A172 (cell line): ENCODE measurements at places on chromosomes 11 and 22. TPM values are rescaled to one million over a fixed set of nuclear protein-coding genes. Genes with fewer than 3 reads are reported as not detected.

GRCh38 chr22:26127556-26127955, 41.7 kb upstream of the SEZ6L start:
- DNase-seq, result no peak

DNA sequence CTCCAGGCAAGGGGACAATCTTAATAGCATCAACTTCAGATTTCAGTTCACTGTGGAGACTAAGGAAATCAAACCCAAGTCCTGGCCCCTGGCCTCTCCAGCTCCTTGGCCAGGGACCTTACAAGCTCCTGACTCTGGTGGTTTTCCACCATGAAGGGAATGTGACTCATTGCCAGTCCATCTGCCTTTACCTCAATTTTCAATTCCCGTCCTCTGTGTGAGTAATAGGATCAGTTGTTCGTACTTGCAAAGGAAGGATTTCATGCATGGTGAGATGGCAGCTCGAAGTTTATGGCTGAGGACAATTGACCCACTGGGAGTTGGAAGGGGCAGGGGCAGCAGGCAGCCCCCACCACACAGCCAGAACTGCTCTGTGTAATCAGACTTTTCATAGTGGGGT, 42.5 kb downstream of the INSC start:
- no peak for DNase-seq

DNA sequence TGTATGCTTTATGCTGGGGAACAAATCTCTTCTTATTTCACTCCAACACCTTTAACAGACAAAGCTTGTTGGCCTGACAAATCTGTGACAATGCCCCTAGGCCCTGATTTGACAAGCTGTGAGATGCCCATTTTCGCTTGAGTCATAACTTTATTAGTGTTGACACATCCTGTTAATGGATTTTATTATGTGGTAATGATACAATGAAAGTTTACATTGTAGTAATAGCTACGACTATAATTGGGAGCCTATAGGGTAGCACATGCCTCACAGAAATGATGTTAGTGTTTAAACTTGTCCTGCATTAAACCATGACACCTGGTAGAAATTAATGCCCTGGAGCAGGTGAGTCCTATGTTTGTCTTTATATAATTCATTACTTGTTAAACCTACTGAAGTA, 3.3 kb upstream of the MMP10 start:
- DNase-seq, result no peak

DNA sequence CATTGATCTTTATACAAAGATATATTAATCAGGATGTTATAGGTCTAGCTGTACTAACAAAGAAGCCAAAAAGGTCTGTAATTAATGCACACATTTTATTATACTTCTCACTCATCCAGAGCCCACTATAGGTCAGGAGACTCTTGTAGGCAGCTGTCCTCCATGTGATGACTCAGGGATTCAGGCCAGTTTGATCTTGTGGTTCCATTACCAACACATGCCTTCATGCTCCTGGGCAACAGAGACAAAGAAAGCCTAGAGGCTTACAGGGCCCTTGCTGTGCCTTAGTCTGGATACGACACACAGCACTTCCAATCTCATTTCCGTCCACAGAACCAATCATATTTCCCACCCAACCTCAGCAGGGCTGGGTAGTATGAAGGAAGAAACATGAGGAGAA, 150.3 kb upstream of the NCAM1 start:
- DNase-seq, result no peak

DNA sequence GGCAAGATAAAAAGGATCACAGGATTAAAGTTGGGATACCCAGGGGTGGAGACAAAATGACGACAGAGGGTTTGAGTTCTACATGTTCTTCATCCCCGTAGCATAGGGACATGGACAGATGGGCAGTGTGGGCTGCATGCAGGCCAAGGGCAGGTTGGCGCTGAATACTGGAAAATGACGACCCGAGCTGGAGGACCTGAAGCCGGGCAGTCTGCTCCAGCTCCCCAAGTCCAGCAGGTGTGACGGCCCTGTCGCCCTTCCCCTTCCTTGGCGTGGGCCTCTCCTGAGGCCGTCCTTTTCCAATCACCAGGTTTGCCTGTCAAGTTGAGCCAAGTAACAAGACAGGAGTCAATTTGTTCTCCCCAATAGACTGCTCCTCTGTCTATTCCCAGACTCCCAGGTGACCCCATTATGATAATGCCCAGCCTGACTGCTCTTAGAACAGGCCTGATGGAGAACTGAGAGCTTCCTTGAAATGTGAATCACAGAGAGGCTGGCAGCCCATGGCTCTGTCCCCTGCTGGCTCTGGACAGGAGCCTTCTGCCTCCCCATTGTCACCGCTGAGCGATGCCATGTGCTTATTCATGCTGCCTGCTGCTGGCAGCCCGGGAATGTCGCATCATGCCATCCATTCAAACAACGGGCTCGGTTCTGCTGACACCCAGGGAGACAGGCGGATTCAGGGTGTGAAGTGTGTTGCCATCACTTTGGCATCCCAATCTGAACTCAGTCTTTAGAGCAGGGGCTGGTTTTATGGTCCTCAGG, 392.1 kb downstream of the NTM start:
- no peak for DNase-seq

DNA sequence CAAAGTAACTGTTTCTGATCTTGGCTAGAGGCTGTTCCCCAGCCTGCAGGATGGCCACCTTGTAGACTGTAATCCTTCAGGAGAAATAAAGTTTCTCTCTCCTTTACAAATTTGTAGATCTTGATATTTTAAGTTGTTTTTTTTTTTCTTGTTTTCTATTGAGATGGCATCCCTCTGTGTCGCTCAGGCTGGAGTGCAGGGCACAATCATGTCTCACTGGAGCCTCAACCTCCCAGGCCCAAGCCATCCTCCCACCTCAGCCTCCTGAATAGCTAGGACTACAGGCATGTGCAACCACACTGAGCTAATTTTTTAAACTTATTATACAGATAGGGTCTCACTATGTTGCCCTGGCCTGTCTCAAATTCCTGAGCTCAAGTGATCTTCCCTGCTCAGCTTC, 389.8 kb upstream of the LRRC4C start:
- no peak for DNase-seq

DNA sequence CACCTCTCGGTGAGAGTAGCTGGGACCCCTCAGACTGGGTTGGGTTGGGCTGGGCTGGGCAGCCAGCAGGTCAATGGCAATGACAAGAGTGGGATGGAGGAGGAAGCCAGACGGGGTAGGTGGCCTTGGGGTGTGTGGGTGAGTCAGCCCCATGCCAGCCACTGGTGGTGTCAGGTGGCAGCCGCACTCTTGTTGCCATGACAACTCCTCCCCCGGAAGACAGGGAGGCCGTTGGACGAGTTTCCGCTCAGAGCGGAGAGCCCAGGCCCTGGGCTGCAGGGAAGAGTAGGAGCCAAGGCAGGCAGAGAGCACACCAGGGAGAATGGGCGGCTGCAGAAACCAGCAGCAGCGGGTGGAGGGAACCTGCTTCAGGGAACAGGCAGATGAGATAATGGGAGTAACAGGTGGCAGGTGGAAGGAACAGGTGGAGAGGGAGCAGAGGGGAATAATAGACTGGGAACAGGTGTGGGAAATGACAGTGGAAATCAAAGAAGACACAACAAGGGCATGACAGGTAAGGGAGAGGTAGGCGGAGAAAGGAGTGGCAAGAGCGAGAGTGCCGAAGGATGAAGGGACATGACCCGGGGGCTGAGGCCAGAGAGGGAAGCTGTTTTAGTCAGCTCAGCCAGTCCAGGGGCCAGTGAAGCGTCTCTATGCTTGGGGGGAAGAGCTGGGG, 8.7 kb downstream of the SPTBN2 start:
- peak; percentile 94 for DNase-seq

DNA sequence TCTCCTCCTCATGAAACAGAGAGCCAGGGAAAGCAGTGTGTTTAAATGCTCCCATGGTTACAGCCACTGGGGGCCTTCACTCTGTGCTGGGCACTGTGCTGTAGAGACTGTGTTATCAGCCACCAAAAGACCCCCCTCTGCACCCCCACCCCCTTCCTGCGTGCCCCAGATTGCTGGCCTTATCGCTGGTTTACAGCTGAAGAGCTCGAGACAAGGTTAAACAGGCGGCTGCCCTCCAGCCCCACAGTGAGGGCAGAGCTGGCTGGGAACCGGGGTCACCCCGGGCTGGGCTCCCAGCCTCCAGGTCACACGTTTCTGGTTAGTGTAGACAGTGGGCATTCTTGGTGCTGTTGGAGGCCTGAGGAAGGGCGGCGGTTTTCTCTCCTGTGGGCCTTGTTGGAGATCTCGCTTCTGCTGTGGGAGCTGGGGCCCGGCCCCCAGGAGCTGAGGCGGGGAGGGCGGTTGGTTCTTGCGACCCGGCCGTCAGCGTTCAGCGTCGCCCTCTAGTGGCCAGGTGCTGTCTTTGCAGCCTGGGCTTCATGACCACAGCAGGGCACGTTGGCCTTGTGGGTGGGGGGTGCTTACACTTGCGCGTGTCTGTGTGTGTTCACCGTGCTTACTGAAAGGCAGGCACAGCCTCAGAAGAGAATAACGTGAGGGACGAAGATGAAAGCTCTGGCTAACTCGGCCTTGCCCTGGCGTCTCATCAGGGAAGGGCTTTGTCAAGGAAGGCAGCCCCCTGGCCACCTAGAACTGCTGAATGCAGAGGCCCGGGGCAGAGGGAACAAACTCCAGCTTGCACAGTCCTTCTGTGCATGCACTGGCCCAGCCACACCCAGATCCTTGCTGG, 40.8 kb downstream of the TBC1D22A start:
- no peak for DNase-seq

DNA sequence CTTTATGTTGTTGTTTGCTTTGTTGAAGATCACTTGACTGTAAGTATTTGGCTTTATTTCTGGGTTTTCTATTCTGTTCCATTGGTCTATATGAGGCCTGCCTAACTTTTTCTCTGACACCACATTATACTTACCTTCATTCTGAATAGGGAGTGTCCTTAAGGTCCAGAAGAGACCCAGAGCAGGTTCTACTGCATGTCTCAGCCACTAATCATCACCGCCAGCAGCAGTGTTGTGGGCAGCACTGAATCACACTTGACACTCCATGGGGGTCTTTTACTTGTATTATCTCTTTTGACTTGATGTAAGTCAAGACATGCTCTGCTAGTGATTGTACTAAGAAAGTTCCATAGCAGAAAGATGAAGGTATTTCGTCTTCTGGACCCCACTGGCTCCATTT, 274.9 kb downstream of the TENM4 start:
- DNase-seq, result no peak

- DNase-seq, result peak; percentile 30
Measured at GRCh38 chr22:24926849-24927579, 19.5 kb downstream of the LHFPL7 start.

DNA sequence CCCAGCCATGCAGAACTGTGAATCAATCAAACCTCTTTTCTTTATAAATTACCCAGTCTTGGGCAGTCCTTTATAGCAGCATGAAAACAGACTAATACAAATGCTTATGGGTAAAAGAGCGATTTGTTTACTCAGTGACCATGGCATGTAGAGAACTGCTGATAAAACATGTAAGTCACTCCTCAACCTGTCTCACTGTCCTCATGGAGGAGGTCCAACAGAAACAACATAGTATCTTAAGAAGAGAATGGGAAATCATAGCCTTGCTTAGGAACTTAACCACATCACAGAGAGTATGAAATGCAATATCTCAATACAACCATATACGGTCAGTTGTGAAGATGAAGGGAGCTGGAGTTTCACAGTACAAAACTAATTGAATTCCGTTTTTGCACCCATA, 1734.0 kb upstream of the RAG2 start:
- DNase-seq, result no peak

The RTN4RL2 gene
- total RNA-seq, result 0.64 and 1.6 TPM in 2 replicates

The CABP4 gene
- not detected in 2 replicates for total RNA-seq

The P2RX6 gene
- 2.8 and 3.5 TPM in 2 replicates for total RNA-seq
